G401 (cell line): ENCODE measurements at places on chromosomes 13 and 19. TPM values are rescaled to one million over a fixed set of nuclear protein-coding genes. Genes with fewer than 3 reads are reported as not detected.

LHB gene
- total RNA-seq, result not detected in 2 replicates

PLEKHF1 gene
- total RNA-seq, result 23.8 and 26.3 TPM in 2 replicates

SIGLECL1 gene
- not detected in 2 replicates for total RNA-seq

SGCG gene
- total RNA-seq, result not detected in 2 replicates

ZFP82 gene
- total RNA-seq, result 3.6 and 4.8 TPM in 2 replicates

MBD3 gene
- 164 and 166 TPM in 2 replicates for total RNA-seq

CGB2 gene
- not detected in 2 replicates for total RNA-seq

THAP8 gene
- 0.37 and 5.2 TPM in 2 replicates for total RNA-seq

PLPPR3 gene
- 47.9 and 54.5 TPM in 2 replicates for total RNA-seq

CYP4F22 gene
- 0.80 and 2.8 TPM in 2 replicates for total RNA-seq

DENND1C gene
- not detected in 2 replicates for total RNA-seq

ACP7 gene
- total RNA-seq, result not detected in 2 replicates

CEACAM19 gene
- total RNA-seq, result 0.78 TPM in 1 of 2 replicates, not detected in the other

TMEM190 gene
- 4.0 and 14.0 TPM in 2 replicates for total RNA-seq

GNG8 gene
- not detected in 2 replicates for total RNA-seq

F10 gene
- not detected in 2 replicates for total RNA-seq

PSG7 gene
- total RNA-seq, result 31.0 and 50.0 TPM in 2 replicates

HCN2 gene
- total RNA-seq, result 6.0 and 6.7 TPM in 2 replicates

ZNF433 gene
- 0.43 TPM in 1 of 2 replicates, not detected in the other for total RNA-seq

FFAR2 gene
- total RNA-seq, result not detected in 2 replicates

GARIN5A gene
- total RNA-seq, result 0.10 and 1.5 TPM in 2 replicates

PBX4 gene
- total RNA-seq, result 2.2 and 7.7 TPM in 2 replicates

MKNK2 gene
- 113 and 118 TPM in 2 replicates for total RNA-seq

CD70 gene
- total RNA-seq, result 131 and 143 TPM in 2 replicates

LILRA1 gene
- total RNA-seq, result not detected in 2 replicates

ZNF28 gene
- total RNA-seq, result 12.1 and 14.2 TPM in 2 replicates

ZNF550 gene
- total RNA-seq, result 5.9 and 6.3 TPM in 2 replicates

FGF21 gene
- total RNA-seq, result not detected in 2 replicates
